ENCODE measurements at places on chromosomes 16 and 17.

GRCh38 chr17:3804503-3804931 lies 3.5 kb upstream of the ITGAE start:
- no peak for DNase-seq

- peak; percentile 9 for DNase-seq
Measured at GRCh38 chr17:79783891-79784290, 5.9 kb downstream of the CBX2 start.

GRCh38 chr16:3001316-3001715 lies 11.4 kb upstream of the CLDN9 start:
- no peak for DNase-seq

GRCh38 chr16:48734220-48734619 lies 124.2 kb upstream of the N4BP1 start:
- DNase-seq: no peak

- DNase-seq: no peak
Measured at GRCh38 chr17:82231312-82231561, 2.4 kb downstream of the SLC16A3 start.

GRCh38 chr17:64635647-64636305 lies 26.3 kb downstream of the SMURF2 start:
- no peak for DNase-seq

GRCh38 chr17:19833914-19834313 lies 33.8 kb downstream of the ULK2 start:
- DNase-seq: no peak

Data from glutamatergic neuron (in vitro differentiated cells).